ENCODE measurements at places on chromosomes 6 and 20.

DNA sequence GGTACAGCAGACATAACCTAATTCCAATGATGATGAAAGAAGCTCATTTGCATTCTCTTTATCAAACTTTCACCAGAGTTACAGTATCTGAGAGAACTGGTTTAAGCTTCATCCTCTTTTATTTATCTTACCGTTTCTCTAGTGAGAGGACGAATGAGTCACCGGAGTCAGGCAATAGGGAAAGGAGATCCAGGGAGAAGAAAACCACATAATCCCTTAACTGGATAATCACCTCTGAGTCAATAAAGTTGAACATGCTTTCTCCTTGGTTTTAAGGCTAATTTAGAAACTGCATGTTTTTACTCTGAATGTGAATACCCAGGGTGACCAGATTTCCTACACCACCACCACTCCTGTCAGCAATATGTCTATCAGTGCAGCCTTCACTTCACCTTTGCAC lies 313.7 kb upstream of the TBX18 start:
- no peaks in the 10 kb centered on the region for H3K36me3 ChIP-seq
- H3K27ac ChIP-seq: no peak overlapping the region
- H3K27me3 ChIP-seq: no peaks in the 10 kb centered on the region
- no peaks in the 10 kb centered on the region for H3K4me1 ChIP-seq
- DNase-seq: no peak

GRCh38 chr20:13400453-13400852 lies 179.4 kb downstream of the ISM1 start:
- no peak overlapping the region for H3K27ac ChIP-seq
- H3K36me3 ChIP-seq: no peaks in the 10 kb centered on the region
- H3K27me3 ChIP-seq: no peaks in the 10 kb centered on the region
- DNase-seq: no peak
- no peak overlapping the region for H3K4me3 ChIP-seq

- H3K27ac ChIP-seq: no peak overlapping the region
- no peaks in the 10 kb centered on the region for H3K27me3 ChIP-seq
- no peak overlapping the region for H3K4me3 ChIP-seq
Observed at GRCh38 chr6:81881660-81882059, 129.2 kb upstream of the TENT5A start.

- no peaks in the 10 kb centered on the region for H3K36me3 ChIP-seq
- no peaks in the 10 kb centered on the region for H3K4me1 ChIP-seq
- H3K27me3 ChIP-seq: no peaks in the 10 kb centered on the region
Observed at GRCh38 chr6:121678245-121678644, 242.8 kb downstream of the GJA1 start.

GRCh38 chr6:140636271-140636907 lies 1261.9 kb upstream of the CITED2 start:
- no peaks in the 10 kb centered on the region for H3K36me3 ChIP-seq
- DNase-seq: no peak
- H3K4me3 ChIP-seq: no peak overlapping the region
- no peaks in the 10 kb centered on the region for H3K4me1 ChIP-seq

GRCh38 chr6:5846889-5847288 lies 159.8 kb downstream of the NRN1 start:
- H3K27me3 ChIP-seq: peaks cover 13% of the 10 kb centered on the region
- no peak overlapping the region for H3K4me3 ChIP-seq
- H3K36me3 ChIP-seq: no peaks in the 10 kb centered on the region
- H3K27ac ChIP-seq: no peak overlapping the region

DNA sequence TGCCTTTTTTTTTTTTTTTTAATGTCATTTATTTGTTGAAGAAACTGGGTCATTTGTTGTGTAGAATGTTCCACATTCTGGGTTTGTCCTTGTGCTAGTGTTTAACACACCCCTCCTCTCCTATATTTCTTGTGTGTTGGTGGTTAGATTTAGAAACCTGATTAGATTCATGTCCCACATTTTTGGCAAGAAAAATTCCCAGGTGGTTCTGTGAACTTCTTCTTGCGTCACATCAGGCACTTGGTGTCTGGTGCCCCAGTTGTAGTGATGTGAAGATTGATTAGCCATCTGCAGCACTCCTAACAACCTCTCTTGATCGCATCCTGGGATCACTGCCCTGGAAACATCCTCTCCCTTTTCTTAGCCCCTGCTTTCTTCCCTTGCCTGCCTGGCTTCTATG lies 7.8 kb downstream of the PIGT start:
- no peaks in the 10 kb centered on the region for H3K36me3 ChIP-seq
- no peaks in the 10 kb centered on the region for H3K27me3 ChIP-seq
- no peak overlapping the region for H3K4me3 ChIP-seq
- H3K27ac ChIP-seq: no peak overlapping the region
- DNase-seq: no peak

- no peaks in the 10 kb centered on the region for H3K27me3 ChIP-seq
- H3K4me3 ChIP-seq: no peak overlapping the region
- no peaks in the 10 kb centered on the region for H3K4me1 ChIP-seq
Observed at GRCh38 chr6:102215425-102215824, 821.9 kb downstream of the GRIK2 start.

- no peaks in the 10 kb centered on the region for H3K36me3 ChIP-seq
- H3K27ac ChIP-seq: no peak overlapping the region
- H3K27me3 ChIP-seq: no peaks in the 10 kb centered on the region
- no peak overlapping the region for H3K4me3 ChIP-seq
Observed at GRCh38 chr6:20606831-20607230, 72.6 kb downstream of the CDKAL1 start.

GRCh38 chr6:36700071-36700812 lies 2.6 kb downstream of the RAB44 start:
- DNase-seq: no peak
- H3K4me3 ChIP-seq: no peak overlapping the region
- H3K27ac ChIP-seq: no peak overlapping the region
- no peaks in the 10 kb centered on the region for H3K36me3 ChIP-seq

DNA sequence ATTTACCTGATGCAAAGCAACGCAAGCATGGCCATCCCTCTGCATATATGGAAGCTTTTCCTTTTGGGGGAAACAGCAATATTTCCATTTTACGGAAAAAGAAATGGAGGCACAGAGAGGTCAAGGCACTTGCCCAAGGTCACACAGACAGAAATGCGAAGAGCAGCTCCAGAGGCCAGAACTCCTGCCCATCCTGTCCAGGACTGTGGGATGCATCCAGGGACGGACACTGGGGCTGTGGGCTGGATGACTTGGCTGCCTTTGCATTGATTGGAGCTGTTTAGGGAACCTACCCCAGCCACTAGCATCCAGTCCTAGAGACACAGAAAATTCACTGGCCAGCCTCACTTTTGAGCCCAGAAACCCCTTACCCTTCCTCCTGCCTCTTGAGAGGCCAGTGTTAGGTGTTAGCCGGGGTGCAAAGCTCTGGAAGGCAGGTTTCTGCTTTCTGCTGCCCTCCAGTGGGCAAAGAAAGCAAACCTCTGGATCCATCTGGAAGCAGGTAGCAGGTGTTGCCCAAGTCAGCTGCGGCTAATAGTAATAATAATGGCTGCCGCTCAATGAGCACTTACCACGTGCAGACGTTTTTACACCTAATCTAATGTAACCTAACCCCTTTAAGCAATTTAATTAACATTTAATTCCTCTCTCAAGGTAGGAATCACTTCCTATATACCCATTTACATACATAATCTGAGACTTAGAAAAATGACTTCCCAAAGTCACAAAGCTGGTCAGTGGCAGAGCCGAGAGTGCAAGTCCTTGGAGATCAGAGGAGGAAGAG lies 31.7 kb upstream of the CCN5 start:
- H3K4me1 ChIP-seq: no peaks in the 10 kb centered on the region
- H3K4me3 ChIP-seq: no peak overlapping the region
- DNase-seq: no peak
- H3K36me3 ChIP-seq: no peaks in the 10 kb centered on the region
- no peak overlapping the region for H3K27ac ChIP-seq

- H3K4me1 ChIP-seq: no peaks in the 10 kb centered on the region
- H3K27me3 ChIP-seq: no peaks in the 10 kb centered on the region
- H3K27ac ChIP-seq: no peak overlapping the region
Observed at GRCh38 chr6:33904050-33904746, 100.4 kb upstream of the MLN start.

GRCh38 chr20:43983359-43983758 lies 68.7 kb downstream of the TOX2 start:
- no peaks in the 10 kb centered on the region for H3K27me3 ChIP-seq
- no peaks in the 10 kb centered on the region for H3K4me1 ChIP-seq
- no peak overlapping the region for H3K4me3 ChIP-seq

- no peaks in the 10 kb centered on the region for H3K27me3 ChIP-seq
- H3K27ac ChIP-seq: no peak overlapping the region
- no peaks in the 10 kb centered on the region for H3K36me3 ChIP-seq
- no peak overlapping the region for H3K4me3 ChIP-seq
- H3K4me1 ChIP-seq: no peaks in the 10 kb centered on the region
- DNase-seq: no peak
Observed at GRCh38 chr20:8851446-8851845, 217.4 kb upstream of the PLCB4 start.

DNA sequence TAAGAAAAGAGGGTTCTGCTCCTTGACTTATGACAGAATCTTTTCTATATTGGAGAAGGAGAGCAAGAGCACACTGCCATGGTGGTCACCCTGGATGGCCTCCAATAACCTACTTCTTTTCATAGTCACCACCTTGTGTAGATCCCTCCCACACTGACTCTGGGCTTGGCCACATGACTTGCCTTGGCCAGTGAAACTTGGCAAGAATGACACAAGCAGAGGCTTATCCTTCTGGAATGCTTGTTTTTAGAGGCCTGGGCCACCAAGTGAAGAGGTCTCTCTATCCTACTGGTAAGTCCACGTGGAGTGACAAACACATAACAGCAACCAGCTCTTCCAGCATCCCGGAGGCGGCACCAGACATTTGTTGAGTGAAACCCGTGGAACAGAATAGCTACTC lies 349.4 kb upstream of the JARID2 start:
- no peaks in the 10 kb centered on the region for H3K36me3 ChIP-seq
- no peak overlapping the region for H3K27ac ChIP-seq
- no peaks in the 10 kb centered on the region for H3K27me3 ChIP-seq
- no peak overlapping the region for H3K4me3 ChIP-seq
- H3K4me1 ChIP-seq: no peaks in the 10 kb centered on the region
- DNase-seq: no peak

GRCh38 chr20:40414843-40415615 lies 274.0 kb downstream of the MAFB start:
- H3K27me3 ChIP-seq: no peaks in the 10 kb centered on the region
- H3K27ac ChIP-seq: peak overlapping the region; percentile 33
- no peaks in the 10 kb centered on the region for H3K4me1 ChIP-seq

DNA sequence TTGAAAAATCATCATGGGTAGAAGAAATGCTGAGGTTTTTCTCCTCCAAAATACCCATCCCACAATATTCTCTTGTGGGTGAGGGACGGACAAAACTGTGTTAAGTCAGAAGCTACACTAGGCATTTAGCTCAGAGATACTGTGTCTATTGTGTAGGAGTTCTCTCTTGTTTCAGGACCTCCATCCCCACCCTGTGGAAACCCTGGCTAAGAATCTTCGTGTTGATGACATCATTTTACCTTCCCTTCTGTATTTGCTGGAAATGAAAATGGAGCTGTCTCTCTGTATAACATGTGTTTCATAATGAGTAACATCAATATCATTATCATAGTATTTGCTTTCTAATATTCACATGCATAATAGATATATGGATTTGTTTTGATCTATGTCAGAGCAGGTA lies 1193.0 kb upstream of the CITED2 start:
- no peaks in the 10 kb centered on the region for H3K36me3 ChIP-seq
- DNase-seq: no peak
- peak overlapping the region; percentile 35 for H3K27ac ChIP-seq
- no peak overlapping the region for H3K4me3 ChIP-seq
- H3K27me3 ChIP-seq: no peaks in the 10 kb centered on the region

GRCh38 chr6:35543459-35544193 lies 30.9 kb upstream of the TULP1 start:
- H3K4me1 ChIP-seq: no peaks in the 10 kb centered on the region
- no peak for DNase-seq
- H3K4me3 ChIP-seq: no peak overlapping the region
- H3K27me3 ChIP-seq: no peaks in the 10 kb centered on the region
- H3K27ac ChIP-seq: no peak overlapping the region
- no peaks in the 10 kb centered on the region for H3K36me3 ChIP-seq

DNA sequence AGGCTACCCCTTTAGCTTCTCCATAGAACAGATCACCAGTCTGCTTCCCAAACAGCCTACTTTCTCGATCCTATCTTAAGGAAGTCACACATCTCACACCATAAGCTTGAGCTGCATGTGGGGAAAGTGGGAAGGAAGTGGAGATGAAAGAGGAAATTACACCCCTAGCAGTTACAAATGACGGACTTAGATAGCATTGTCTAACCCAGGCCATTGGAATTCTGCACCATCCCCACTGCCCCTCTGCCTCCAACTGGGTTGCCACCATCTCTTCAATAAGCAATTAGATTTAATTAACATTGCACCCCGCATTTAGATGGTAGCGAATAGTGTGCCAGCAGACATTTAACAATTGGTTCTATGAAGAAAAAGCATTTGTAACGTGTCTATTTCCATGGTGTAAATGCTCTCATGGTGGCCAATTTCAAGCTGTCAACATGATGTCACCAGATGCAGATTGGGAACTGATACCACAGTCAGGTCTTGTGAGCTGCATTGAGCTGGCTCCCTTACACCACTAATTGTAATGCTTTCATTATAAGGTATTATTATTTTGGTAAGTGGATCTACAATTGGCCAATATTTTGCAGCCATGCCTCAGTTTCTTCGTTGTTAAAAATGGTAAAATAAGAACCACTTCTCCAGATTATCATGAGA lies 124.7 kb downstream of the CD24 start:
- no peaks in the 10 kb centered on the region for H3K36me3 ChIP-seq
- H3K4me1 ChIP-seq: no peaks in the 10 kb centered on the region
- no peak overlapping the region for H3K27ac ChIP-seq
- no peaks in the 10 kb centered on the region for H3K27me3 ChIP-seq
- H3K4me3 ChIP-seq: no peak overlapping the region
- no peak for DNase-seq

DNA sequence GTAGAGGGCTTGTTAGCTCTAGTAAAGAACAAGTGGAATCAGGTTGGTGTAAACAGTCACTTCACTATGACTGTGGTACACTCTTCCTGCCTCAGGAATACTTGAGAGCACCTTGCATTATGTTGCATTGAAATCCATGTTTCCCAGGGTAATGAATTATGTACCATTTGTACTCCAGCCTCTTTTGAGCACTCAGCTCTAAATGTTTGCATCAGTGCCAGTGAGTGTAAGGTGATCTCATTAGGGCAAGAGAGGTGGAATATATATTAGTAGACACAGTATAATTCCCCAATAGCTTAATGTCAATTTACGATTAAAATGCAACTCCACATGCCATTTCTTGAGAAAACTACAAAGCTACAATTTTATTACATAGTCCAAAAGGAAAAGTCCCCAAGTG lies 319.6 kb upstream of the POU3F2 start:
- H3K4me1 ChIP-seq: no peaks in the 10 kb centered on the region
- H3K27ac ChIP-seq: no peak overlapping the region
- H3K4me3 ChIP-seq: no peak overlapping the region
- H3K27me3 ChIP-seq: no peaks in the 10 kb centered on the region

- H3K36me3 ChIP-seq: no peaks in the 10 kb centered on the region
- H3K27me3 ChIP-seq: no peaks in the 10 kb centered on the region
- no peak overlapping the region for H3K27ac ChIP-seq
- no peak overlapping the region for H3K4me3 ChIP-seq
- H3K4me1 ChIP-seq: no peaks in the 10 kb centered on the region
Observed at GRCh38 chr6:93787841-93788240, 368.5 kb upstream of the EPHA7 start.

Data from breast epithelium (tissue), 4 donors.